CD8-positive, alpha-beta T cell (primary cell): ENCODE measurements at places on chromosomes 2 and 18.

- DNase-seq, result no peak
Observed at GRCh38 chr2:159683817-159684216, 28.5 kb upstream of the MARCHF7 start.

DNA sequence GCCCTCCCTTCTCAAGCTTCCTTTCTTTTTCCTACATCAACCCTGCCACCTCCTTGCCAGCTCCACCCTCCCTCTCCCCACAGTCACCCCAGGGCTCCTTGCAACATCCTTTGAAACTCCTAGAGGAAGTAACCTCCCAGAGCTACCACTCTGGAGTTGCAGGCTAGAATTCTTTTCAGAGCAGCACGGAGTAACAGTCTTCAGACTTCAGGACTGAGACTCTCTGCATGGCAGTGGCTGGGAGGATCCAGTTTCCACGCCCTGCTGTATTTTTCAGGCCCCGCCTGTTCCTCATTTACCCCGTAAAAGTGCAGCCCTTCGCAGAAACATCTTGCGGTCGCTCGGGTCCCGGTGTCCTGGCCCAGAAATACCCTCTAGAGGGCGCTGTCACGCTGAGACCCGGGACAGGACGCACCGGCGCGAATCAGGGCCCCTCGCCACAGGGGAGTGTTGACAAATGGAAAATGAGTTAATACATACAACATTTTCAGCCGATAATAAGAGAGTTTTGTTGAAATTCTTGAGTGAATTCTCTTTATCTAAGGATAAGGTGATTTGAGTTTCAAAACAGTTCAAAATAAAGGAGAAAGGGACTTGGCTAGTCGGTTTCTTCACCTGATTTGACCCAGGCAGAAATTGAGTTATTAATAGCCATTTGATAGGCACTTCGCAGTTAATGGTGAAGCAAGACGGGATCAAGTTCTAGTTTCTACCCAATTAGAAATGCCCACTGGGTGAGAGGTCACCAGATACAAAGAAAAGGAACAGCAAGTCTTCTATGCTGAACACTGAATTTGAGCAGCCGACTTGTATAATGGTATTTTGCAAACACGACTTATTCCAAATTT, 18.5 kb upstream of the NTSR2 start:
- peak; percentile 80 for DNase-seq

GRCh38 chr2:238713198-238713826, 134.6 kb upstream of the TWIST2 start:
- no peak for DNase-seq

GRCh38 chr2:197181491-197181890, 129.1 kb downstream of the ANKRD44 start:
- no peak for DNase-seq

GRCh38 chr2:192379736-192380135, 185.0 kb upstream of the TMEFF2 start:
- no peak for DNase-seq

DNA sequence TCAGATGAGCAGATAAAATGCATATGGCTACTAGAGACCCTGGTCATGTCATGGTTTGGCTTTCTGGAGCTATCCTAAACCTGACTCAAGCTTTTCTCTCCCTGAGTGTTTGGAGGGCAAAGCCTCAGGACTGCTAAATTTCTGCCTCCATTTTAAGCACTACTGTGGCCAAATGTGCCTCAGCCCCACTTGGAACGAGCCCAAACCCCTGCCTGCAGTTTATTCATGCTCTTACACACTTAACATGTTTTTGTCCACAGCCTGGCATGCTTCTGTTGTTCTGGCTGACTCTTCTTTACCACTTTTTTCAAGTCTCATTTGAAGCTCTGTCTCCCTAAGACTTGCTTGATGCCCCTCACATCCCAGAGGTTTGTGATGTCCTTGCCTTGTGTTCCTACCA, 24.7 kb downstream of the MGAT5 start:
- no peak for DNase-seq

DNA sequence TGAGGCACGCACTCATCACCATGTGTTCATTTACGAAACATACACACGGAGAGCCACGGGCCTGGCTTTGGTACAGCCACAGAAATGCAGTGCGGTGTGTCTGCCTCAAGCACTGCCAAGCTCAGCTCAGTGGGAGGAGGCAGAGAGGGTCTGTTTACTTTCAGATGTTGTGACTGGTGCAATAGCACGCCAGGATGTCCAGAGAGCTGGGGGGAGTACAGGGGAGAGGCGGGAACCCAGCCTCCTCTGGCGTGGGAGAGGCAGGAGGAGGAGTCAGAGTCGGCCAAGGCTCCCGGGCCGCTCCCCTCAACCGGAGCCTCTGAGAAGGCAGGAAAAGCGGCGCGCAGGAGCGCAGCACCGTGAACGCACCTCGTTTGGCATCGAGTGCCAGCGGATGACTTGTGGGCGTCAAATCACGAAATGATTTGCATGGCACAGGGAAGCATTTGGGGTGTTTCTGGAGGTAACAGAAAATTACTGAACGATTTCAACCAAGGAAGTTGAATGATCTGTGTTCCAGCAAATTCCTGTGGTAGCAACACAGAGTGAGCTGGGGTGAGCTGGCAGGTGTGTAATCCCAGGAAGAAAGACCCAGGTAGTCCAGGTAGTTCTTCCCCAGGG, 143.0 kb downstream of the ZNF516 start:
- no peak for DNase-seq

DNA sequence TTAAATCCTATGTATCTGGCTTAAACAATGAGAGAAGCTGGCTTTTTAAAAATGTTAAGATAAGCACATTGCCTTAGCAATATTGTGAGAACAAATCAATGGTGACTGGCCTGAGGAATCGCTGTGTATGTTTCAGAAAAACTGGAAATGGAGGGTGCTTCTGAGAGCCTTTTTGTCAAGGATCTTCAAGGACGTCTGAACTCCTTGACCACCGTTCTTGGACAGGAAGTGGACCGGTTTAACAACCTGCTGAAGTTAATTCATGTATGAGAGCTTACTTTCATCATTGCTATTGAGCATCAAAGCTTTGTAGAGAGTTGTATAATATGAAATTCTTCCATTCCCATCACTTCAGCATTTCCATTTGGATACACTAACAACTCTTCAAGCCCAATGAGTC, 72.6 kb downstream of the TRABD2A start:
- no peak for DNase-seq

- no peak for DNase-seq
Observed at GRCh38 chr2:20456636-20457426, 10.0 kb downstream of the RHOB start.

DNA sequence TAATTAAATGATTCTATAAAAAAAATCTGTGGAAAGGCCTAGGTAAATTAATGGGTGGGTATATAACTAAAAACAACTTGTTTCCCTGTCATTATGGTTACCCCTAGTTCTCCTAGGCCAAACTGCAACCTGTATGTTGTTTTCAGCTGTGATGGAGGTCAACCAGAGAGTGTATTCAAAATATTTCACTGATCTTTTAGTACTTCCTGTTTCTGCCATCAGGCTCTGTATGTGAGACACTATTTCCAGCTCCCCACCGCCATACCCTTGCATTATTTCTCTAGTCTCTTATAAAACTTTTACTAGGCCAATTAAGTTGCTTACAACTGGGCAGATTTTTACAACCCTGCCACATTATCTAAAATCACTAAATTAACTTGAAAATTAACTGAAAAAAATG, 21.0 kb upstream of the CDKL4 start:
- no peak for DNase-seq

- no peak for DNase-seq
Observed at GRCh38 chr2:111662771-111663470, 221.1 kb downstream of the ANAPC1 start.
